ENCODE measurements at places on chromosomes 4 and X. TPM values are rescaled to one million over a fixed set of nuclear protein-coding genes. Genes with fewer than 3 reads are reported as not detected.

SYTL4 gene
- 1.6 TPM for polyA plus RNA-seq

SHROOM3 gene
- polyA plus RNA-seq = 10.8 TPM

YIPF7 gene
- polyA plus RNA-seq = not detected

ACE2 gene
- polyA plus RNA-seq = not detected

DNA sequence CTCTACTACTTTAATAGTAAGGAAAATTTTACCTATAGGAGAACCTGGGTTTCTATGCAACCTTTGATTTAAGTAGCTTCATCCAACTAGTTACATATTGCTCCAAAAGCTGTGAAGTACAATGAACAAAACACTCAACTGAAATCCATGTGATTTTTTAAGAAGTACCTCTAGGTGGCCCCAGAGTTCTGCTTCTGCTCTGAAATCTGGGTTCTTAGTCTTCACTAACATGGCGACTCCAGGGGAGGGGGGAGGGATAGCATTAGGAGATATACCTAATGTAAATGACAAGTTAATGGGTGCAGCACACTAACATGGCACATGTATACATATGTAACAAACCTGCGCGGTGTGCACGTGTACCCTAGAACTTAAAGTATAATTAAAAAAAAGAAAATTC lies 73.4 kb upstream of the MAGEB2 start:
- H3K27me3 ChIP-seq = no peaks in the 10 kb centered on the region
- no peak overlapping the region for H3K27ac ChIP-seq
- H3K4me1 ChIP-seq = no peaks in the 10 kb centered on the region
- H3K36me3 ChIP-seq = no peaks in the 10 kb centered on the region

- H3K27ac ChIP-seq = no peak overlapping the region
- H3K27me3 ChIP-seq = no peaks in the 10 kb centered on the region
- no peaks in the 10 kb centered on the region for H3K4me1 ChIP-seq
- H3K36me3 ChIP-seq = no peaks in the 10 kb centered on the region
- no peak overlapping the region for H3K4me3 ChIP-seq
- DNase-seq = no peak
Observed at GRCh38 chr4:143782521-143782920, 82.0 kb upstream of the FREM3 start.

DNA sequence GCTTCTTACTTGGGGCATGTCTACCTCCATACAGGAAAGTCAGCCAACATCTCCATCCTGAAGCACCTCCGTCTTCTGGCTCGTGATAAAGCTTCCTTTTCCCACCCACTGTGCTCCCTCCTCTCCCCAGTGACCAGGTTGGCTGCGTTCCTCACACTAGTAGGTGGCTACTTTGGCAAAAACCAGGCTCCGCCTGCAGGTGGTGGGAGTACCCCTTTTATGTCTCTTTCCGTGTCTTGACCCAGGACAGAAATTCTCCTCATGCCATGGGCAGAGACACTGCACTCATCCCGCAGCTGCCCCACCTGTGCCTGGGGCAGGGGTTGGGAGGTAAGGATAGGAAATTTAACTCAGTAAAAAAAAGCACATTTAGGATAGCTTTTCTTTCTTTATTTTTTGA lies 50.9 kb downstream of the ENPP6 start:
- no peak overlapping the region for H3K4me3 ChIP-seq
- H3K27me3 ChIP-seq = peaks cover 7% of the 10 kb centered on the region
- no peaks in the 10 kb centered on the region for H3K36me3 ChIP-seq
- H3K4me1 ChIP-seq = peaks cover 5% of the 10 kb centered on the region
- no peak overlapping the region for H3K27ac ChIP-seq

DNA sequence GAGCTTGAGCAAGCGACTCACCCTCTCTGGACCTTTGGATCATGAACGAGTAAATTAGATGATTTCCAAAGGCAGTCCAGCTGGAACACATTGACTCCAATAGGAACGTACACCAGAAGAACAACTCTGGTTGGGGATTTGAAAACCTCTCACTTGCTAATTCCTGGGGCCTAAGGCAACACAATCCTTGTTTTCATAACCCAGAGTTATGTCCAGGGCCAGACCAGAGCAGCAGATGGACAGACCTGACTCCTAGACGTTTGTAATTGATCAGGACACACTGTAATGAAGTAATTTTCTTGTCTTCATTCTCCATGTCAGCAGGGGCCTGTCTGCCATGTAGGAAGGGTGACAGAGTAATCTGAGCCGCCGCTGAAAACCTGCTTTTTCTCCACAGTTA lies 283.9 kb downstream of the IDS start:
- no peak overlapping the region for H3K27ac ChIP-seq
- no peaks in the 10 kb centered on the region for H3K27me3 ChIP-seq
- no peaks in the 10 kb centered on the region for H3K36me3 ChIP-seq
- DNase-seq = no peak

Measured in IMR-90 (cell line).